Stimulated activated naive CD8-positive, alpha-beta T cell treated with anti-CD3 and anti-CD28 coated beads, Interleukin-15, amount 100 ng/mL, for 72 hours (primary cell): ENCODE measurements at places on chromosomes 4 and X.

DNA sequence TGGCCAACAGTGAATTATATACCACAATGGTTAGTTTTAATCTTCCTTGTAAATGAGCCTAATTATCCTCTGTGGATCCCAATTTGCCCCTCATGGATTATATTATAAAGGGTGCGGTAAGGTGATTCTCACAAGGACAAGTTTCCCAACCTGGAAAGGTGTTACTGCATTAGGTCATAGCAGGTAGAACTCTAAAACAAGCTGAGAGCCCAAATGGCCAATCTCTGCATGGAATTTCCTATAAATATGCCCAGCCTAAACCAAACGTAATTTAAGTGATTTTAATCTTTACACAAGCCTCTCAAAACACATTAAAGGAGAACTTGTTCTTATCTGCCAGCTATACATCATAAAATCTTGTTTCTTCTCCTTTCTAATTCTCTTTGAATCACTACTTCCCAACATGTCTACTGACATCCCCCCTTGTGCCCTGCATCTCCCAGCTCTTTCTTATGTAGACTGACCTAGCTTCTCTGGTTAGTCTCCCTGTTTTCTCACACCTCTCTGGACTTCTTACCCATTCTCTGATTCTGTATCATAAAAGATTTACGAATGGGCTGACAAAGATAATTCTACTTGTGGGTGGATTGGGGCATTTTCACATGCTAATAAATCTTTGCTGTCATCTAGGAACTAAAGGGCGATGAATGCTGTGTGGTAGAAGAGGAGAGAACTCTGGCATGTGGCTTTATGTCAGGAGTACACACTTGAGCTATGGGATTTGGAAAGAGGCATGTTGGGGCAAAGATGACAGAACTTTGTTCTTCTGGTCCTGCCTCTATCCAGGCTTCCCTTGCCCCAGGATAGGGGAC, 94.3 kb upstream of the PGRMC2 start:
- no peak for DNase-seq

DNA sequence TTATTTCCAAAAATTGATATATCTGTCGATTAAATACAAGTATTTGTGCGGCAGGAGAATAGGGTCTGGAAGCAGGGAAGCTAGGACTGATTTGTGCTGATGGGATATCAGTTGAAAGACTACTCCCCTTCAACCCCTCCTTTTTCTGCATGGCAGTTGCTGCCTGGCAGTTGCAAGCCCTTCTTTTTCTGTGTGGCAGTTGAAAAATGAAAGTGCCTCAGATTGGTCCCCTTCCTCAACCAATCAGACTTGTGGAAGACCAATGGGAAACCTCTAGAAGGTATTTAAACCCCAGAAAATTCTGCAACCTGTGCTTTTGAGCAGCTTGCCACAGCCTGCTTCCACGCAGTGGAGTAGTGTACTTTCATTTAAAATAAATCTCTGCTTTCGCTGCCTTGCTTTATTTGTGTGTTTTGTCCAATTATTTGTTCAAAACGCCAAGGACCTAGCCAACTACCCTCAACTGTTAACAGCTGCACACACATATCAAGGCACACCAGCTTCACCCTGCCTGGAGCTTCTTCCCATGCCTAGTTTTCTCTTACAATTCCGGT, 1.5 kb upstream of the TMA16 start:
- no peak for DNase-seq

GRCh38 chr4:176357359-176358082, 37.8 kb downstream of the SPCS3 start:
- no peak for DNase-seq

GRCh38 chr4:97317201-97317600, 826.1 kb downstream of the STPG2 start:
- no peak for DNase-seq

DNA sequence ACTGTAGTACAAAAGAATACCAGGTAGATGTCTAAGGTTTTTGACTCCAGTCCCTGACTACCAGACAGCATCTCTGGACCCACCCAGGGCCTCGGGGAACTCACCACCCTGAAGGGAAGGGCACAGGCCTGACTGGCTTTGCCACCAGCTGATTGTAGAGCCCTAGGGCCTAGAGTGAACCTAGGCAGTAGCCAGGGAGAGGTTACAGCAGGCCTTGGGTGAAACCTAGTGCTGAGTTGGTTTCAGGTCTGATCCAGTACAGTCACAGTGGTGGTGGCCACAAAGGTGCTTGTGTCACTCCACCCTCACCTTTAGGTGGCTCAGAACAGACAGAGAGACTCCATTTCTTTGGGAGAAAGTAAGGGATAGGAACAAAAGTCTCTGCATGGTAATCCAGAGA, 244.8 kb downstream of the KLHL13 start:
- no peak for DNase-seq

- no peak for DNase-seq
Observed at GRCh38 chr4:6029254-6029653, 11.0 kb upstream of the C4orf50 start.

DNA sequence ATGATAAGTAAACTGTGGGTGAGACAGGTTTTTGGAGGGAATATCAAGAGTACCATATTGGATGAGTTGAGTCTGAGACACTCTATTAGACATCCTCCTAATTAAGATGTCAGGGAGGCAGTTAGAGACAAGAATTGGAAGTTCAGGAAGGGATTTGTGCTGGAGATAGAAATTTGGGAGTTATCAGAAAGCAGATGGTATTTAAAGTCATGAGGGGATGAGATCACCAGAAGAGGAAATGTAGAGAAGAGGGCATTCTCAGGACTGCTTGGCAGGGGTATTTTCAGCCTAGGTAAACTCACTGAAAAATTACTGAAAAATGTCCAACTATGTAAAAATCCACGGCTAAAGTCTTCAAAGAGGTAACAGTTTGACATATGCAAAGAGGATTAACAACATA, 161.6 kb upstream of the PGRMC2 start:
- DNase-seq, result no peak

- DNase-seq, result no peak
Observed at GRCh38 chrX:121579016-121579760, 531.8 kb downstream of the GLUD2 start.

DNA sequence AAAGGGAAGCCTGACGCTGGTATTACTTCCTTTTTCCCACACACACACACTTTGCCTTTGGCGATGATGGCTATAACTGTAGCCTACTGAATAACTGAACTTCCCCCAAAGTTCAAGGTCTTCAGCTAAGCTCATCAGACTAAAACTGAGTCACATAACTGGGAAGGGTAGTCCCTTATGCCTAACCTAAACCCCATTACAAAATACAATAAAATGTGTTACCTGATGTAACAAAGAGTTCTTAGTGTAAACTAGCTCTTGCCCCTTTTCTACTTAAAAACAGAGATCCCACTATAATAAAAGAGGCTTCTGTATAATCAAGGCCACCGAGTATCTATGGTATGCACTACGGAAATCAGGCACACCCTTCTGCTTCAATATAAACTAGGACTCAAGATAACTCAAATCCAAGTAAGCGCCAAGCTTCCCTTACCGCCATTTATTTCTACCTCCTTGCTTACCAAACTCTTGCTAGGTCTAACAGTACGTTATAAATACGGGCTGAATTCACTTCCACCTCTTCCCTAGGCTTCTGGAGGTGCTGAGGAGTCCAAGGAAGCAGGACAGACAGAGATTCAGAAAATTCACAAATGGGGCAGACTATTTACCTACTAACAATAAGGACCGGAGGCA, 2.4 kb downstream of the OTUD4 start:
- no peak for DNase-seq

DNA sequence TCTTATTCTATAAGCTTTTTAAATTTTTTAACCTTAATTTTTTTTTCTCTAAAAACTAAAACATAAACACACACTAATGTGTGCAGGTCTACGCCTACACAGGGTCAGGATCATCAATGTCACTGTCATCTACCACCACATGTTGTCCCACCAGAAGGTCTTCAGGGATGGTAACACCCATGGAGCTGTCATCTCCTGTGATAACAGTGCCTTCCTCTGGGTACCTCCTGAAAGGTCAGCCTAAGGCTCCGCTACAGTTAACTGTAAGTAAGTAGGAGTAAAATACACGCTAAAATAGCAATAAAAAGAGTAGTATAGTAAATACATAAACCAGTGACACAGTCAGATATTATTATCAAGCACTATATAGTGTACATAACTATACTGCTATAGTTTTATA, 45.9 kb upstream of the GPRIN3 start:
- DNase-seq, result no peak

DNA sequence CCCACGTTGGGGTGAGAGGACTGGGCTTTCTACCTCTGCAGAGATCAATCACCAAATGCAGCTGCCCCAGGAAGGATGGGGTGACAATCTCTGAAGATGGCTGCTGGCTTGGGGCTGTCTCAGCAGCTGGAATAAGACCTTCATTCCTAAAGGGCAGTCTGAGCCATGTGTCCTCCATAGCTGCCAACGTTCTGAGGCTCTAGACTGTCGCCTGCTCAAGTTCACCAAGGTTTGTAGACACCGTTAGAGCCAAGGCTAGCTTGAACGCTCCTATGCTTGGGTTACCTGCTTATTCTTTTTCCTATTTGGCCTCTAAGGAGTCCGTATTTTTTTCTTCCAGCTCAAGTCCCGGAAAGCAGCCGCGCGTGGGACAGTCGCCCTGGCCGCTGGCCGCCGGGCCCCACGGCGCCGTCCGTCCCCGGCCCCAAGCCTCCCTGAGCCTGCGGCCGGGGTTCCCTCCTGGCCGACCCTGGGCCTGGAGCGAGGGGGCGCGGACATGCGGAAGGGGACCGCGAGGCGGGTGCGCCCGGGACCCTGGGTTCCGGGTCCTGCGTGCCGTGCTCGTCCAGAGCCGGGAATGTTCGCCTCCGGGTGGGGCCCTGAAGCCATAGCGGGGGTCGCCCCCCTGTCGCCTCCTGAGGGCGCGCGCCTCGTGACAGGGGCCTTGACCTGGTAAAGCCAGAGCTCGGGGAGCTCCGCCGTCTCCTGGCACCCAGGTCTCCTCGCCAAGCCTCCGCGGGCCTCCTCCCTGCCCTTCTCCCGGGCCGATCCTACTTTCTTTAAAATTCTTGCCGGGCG, 23.3 kb downstream of the MRFAP1 start:
- DNase-seq, result no peak

DNA sequence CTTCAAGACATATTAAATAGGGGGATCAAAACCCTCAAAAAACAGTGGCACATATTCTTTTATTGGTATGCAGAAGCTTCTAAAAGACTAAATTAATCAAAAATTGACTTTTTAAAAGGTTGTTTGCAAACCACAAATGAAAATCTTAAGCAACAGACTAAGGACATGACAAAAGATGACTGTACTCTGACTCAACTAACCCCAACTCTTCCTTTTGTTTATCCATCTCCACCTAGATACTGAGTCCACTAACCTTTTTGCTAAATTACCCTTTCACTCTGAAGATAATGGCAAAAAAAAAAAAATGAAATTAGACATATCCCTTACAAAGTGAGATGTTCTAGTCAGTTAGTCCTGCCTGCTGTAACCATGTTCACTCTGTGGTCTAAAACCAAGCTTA, 91.6 kb upstream of the NLRP2B start:
- DNase-seq, result no peak

DNA sequence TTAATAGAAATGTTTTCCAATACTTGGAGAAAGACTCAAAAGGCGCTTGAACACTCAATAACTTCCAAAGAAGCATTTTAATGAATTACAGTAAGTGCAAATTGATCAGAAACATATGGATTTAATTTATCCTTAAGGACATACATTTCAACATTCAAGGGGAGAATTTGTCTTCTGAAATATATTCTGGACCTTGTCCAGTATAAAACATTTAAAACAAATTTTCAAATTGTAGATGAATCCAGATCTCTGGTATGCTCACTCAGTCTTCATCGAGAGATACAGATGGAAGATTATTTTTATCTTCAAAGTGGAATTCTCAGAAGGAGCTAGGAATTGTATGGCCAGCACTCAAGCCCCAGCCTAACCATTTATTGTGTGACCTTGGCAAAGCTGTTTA, 310.4 kb downstream of the ZNF674 start:
- no peak for DNase-seq

- DNase-seq, result no peak
Observed at GRCh38 chr4:76758290-76758882, 139.6 kb downstream of the SOWAHB start.

- no peak for DNase-seq
Observed at GRCh38 chr4:6354119-6354518, 84.5 kb downstream of the WFS1 start.

DNA sequence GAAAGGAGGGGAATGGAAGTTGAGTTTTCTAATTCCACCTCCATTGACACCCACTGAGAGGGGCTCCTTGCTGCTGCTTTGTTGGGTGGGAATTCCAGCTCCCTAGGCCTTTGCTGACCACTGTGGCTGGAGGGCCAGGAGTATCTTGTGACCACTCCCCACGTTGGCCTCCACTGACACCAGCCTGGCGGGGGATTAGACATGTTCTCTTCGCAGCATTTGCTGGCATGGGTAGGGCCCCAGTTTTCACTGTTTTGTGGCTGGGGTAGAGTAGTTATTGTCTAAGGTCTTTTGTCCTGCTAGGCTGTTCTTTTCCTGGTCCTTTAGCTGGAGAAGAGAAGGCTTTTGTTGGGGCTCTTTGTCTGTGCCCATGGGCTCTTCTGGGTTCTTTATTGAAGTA, 116.7 kb downstream of the CDKL5 start:
- DNase-seq, result no peak

DNA sequence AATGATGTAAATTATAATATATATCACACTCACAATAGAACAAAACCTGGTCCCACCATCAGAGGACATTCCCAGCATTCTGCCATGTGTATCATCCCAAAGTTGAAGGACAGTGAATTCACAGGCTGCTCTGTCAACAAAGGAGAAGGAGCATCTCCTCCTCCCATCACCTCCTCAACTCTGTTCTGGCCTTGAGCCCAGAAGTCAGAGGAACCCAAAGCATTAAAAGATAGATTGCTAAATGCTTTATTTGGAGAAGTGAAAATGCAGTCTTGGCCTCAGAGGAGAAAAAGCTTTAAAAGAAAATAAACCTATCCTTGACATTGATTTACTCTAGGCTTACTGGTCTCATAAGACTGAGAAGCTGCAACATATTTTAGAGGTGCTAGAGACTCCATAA, 268.8 kb upstream of the RASGEF1B start:
- no peak for DNase-seq

DNA sequence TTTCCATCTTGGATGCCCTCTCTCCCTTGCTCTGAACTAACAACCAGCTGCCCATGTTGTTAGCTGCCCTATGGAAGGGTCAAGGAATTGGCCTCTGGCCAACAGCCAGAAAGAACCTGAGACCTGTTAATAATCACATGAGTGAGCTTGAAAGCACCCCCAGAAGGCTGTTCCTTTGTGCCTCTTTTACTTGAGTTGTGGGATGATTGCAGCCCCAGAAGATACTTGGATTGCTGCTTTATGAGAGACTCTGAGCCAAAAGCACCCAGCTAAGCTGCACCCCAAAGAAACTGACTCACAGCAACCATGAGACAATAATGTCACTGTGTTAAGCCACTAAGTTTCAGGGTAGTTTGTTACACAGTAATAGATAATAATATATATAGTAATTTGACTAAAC, 73.3 kb downstream of the FRYL start:
- DNase-seq, result no peak

DNA sequence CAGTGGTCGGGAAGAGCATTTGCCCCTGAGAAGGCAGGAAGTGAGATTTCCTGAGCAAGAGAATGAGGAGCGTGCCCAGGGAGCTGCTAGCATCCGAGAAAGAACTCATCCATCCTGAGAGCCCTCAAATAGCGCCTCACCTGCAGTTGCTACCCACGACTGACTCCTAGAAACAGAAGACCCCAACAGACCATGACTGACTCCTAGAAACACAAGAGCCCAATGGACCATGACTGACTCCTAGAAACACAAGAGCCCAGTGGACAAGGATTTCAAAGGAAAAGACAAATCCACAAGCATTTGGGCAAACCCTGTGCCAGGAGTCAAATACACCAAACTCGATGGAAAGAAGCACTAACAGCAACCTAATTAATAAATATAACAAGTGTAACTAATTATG, 575.2 kb upstream of the FRG1 start:
- DNase-seq, result no peak

- no peak for DNase-seq
Observed at GRCh38 chr4:34138385-34138784, 2105.9 kb downstream of the ARAP2 start.
